DMS153 (cell line): ENCODE measurements at places on chromosomes 2 and 18.
A peak's percentile ranks its signal among the peaks of the same experiment; 100 is the strongest.

DNA sequence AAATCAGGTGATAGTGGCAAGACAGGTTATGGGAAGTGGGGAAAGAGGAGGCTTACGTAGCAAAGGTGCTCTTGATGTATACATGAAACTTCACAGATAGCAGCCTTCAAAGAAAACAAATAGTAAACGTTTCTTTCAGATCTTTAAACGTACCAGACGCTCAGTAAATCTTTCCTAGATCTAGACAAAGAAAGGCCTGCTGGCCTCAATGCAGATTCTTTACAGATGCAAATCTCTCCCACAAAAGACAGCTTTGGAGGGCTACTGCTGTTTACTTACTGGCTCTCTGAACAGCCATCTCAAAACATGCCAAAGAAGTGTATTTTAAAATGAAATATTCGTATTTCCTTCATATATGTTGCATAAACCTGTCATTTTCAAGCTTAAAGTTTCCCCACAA is 1279.9 kb upstream of the NRXN1 start:
- no peak for DNase-seq

DNA sequence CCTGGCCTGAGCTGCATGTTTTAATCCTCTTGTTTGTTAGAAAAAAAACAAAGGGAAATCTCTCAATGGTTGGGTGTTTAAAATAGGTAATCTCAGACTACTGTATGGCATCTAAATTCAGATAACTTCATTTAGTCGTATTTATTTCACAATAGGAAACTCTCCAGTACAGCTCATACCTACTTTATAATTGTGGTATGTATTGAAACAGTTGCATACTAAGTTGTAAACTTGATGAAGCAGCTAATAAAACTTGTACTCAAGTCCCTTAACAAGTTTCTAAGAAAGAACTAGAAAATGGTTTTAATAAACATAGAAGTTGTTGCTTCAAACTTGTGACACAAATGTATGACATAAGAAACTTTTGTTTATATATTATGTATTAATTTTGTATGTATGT is 334.5 kb downstream of the PTPRM start:
- no peak for DNase-seq

GRCh38 chr2:13052547-13052946 is 335.8 kb downstream of the TRIB2 start:
- no peak for DNase-seq

- no peak for DNase-seq
Observed at GRCh38 chr2:202450785-202451184, 74.7 kb downstream of the BMPR2 start.

DNA sequence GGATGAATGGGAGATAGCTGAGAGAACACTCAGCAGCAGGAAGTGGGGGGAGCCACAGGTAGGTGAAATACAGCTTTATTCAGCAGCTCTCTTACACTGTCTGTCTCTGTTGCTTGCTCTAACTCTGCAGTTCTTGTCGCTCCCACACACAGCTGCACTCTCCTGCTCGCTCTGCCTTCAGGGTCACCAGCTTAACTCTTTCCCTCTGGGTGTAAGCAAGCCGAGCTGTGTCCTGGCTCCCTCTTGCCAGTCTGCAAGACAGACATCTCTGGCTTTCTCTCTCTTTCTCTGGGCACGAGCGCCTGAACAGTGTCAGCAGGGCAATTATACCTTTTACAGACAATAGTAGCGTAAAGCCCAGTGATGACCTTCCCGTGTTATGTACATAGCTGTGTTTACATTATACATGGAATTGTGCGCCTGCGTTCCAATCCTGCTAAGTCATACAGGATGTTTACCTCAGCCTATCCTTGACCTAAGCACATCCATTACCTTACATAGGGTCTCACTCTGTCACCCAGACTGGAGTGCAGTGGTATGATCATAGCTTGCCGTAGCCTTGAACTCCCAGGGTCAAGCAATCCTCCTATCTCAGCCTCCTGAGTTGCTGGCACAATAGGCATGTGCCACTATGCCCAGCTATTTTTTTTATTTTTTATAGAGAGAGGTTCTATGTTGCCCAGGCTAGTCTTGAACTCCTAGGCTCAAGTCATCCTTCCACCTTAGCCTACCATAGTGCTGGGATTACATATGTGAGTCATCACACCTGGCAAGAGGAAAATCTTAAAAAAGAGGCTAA is 57.8 kb upstream of the CHN1 start:
- DNase-seq: peak; percentile 72

GRCh38 chr18:29087616-29088246 is 910.8 kb upstream of the CDH2 start:
- no peak for DNase-seq

DNA sequence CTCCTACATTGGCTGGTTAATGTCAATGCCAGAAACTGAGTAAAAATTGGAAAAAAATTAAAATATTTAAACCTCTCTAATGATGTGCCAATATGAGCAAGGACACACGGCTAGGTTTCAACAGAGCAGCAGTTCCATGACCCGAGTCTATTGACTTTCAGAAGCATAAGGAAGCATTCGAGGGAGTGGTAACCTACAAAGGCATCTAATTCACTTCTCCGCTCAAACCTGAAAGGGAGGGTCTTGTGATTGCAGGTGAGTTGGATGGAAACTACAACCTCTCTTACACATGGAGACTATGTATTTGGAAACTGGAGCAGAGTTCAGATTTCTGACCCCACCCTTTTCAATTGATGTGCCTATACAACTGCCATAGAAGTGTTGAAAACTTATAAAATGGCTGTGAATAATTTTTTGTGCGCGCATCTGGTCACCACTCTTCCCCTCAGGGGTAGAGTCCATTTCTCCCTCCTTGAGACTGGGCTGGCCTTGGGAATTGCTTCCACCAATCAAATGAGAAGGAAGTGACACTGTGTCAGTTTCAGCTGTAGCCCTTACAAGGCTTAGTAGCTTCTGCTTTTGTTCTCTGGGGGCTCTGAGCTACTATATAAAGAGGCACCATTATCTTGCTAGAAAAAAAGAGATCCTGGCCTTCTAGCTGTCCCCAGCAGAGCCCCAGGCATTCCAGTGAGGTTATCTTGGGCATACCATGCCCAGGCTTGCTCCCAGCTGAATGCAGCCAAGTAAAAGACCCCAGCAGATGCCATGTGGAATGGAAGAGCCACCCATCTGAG is 278.0 kb downstream of the EPHA4 start:
- no peak for DNase-seq

DNA sequence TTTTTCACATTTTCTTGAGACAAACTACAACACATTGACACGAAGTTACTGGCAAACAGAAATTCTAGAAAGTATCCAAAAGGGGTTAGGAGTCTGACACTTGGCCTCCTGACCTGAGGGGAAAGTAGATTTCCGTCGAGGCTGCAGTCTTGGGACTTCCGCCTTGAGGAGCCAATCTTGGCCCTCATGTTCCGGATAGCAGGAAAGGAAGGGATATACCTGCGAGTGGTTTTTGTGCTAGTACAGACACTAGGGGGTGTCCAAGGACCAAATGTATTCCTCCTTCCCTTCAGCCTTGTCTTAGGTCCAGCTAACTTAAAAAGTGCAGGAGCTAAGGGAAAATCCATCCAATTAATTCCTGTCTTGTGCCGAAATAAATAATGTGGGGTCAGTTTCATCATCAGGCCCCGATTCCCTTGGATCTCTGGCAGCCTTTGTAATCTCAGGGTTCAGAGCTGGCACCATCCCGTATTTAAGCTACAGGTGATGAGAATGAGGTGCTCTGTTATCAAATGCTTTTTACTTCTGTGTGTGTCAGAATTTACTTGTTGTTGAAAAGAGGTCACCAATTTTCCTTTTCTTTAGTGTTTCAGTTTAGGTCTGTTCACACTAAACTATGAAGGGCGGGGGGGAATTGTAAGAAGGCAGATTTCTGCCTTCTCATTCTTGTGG is 330.2 kb upstream of the FANCL start:
- peak; percentile 52 for DNase-seq

DNA sequence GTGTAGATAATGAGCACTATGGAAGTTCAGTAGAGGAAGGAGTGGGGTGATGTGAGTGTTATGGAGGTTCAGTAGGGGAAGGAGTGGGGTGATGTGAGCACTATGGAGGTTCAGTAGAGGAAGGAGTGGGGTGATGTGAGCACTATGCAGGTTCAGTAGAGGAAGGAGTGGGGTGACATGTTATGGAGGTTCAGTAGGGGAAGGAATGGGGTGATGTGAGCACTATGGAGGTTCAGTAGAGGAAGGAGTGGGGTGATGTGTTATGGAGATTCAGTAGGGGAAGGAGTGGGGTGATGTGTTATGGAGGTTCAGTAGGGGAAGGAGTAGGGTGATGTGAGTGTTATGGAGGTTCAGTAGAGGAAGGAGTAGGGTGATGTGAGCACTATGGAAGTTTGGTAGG is 116.3 kb upstream of the SMAD7 start:
- no peak for DNase-seq

- DNase-seq: no peak
Observed at GRCh38 chr2:234211797-234212196, 161.3 kb downstream of the SPP2 start.
